ENCODE measurements at places on chromosomes 16 and 17.

DNA sequence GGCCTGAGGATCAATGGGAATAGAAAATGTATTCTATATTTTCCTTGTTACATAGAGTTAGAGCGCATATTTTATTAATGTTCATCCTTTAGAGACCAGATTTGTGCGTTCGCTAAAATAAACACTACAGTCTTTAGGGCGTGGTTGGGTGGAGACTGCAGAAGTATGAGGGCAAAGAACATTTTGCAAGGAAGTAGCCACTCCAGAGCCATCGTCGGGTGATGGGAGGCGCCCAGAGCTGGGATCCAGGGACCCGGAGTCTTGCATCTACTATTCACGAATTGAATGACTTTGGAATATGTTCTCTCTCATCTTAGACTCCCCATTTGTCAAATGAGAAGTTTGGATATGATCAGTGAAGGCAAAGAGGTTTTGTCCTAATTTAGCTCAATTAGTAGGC is 154.2 kb upstream of the IRX6 start:
- no peak for DNase-seq

- peak; percentile 66 for DNase-seq
Observed at GRCh38 chr17:82338858-82339633, 5.5 kb upstream of the SECTM1 start.

DNA sequence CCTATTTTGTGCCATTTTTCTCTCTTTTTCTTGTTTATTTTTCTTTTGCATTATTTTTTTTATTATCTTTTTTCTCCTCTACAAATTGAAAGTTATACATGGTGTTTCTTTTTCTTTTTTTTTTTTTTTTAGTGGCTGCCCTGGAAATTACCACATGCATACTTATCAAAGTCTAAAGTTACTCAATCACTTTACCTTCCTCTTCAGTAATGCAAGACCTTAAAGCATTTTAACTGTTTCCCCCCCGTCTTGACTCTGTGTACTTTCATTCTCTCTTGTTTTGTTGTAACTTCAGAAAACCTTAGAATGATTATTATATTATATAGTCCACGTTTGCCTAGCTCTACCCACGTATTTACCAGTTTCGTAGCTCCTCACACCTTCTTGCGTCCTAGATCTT is 33.3 kb upstream of the SMPD3 start:
- DNase-seq: no peak

- no peak for DNase-seq
Observed at GRCh38 chr16:49703483-49703882, 152.4 kb downstream of the ZNF423 start.

GRCh38 chr17:66944351-66945146 is 20.0 kb upstream of the CACNG4 start:
- DNase-seq: no peak

GRCh38 chr16:23561586-23561985 is 4.1 kb downstream of the UBFD1 start:
- DNase-seq: no peak

DNA sequence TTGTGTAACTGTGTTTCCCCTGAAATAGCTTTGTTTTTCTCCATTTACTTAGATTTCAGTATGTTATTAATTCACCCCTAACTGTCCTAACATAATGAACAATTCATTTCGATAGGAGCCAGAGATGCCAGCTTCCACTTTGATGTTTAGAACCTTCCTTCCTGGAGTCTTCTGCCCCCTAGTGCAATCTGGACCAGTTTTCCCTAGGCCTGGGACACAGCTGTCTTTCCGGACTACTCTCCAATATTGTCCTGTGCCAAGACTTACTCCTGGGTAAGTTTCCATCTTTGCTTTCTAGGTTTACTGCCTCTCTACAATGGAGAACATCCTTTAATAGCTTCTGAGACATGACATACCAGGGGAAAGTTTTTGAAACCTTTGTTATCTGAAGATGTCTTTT is 12.8 kb downstream of the RECQL5 start:
- DNase-seq: no peak

DNA sequence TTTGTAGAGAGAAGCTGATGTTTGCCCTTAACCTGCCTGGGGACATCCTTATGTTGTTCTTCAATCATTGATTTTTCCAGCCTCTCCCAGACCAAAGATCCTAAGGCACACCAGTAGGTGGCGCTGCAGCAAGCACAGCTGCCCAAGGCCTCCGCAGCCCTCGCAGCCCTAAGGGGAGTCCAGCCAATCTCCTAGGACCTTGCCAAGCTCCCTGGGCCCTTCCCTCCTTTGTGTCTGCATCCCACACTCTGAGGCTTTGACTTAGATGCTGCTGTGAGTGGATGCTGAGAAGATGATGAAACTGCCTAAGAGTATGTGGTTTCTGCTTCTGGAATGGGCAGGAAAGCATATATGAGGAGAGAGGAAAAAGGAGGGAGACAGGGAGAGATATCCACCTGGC is 47.1 kb downstream of the SPACA3 start:
- peak; percentile 40 for DNase-seq

- DNase-seq: no peak
Observed at GRCh38 chr17:4440690-4441686, 7.2 kb downstream of the SPNS3 start.

Measured in AG10803 (cell line).